Transverse colon (tissue), 4 donors: ENCODE measurements at places on chromosomes 2 and 18.
A peak's percentile ranks its signal among the peaks of the same experiment; 100 is the strongest.

DNA sequence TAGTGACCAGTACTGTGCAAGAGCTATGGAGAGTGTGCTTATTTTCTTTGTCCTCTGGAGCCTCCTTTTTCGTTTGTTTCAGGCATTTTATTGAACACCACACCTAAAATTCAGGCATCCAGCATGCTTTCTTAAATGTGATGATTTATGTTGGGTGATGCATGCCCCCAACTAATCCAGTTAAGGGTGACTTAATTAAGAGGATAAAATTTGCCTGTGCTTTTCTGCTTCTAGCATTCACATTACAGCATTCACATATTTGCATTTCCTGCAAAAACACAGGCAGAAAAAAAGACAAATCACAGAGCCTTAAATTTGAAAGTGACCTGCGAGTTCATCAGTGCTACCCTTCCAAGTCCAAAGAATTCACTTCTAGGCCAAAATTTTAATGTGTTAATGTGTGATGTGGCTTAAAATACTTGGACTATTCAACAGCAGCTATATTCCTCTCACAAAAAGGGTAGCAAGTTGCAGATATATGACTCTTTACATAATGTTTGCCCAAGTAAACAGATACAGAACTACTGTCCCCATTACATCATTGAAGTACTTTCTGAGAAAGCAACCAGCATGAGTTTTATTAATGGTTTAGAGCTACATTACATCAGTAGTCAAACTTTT is 286.5 kb downstream of the THSD7B start:
- DNase-seq: no peak

GRCh38 chr2:216539791-216540241 is 41.2 kb downstream of the RPL37A start:
- DNase-seq: peak; percentile 75

GRCh38 chr2:45930396-45930792 is 278.9 kb downstream of the PRKCE start:
- no peak for DNase-seq

GRCh38 chr2:213500881-213501280 is 216.6 kb downstream of the SPAG16 start:
- no peak for DNase-seq

GRCh38 chr2:121599963-121600651 is 49.2 kb downstream of the CLASP1 start:
- no peak for DNase-seq
